Suprapubic skin (tissue), 4 donors: ENCODE measurements at places on chromosomes 13 and 19.

DNA sequence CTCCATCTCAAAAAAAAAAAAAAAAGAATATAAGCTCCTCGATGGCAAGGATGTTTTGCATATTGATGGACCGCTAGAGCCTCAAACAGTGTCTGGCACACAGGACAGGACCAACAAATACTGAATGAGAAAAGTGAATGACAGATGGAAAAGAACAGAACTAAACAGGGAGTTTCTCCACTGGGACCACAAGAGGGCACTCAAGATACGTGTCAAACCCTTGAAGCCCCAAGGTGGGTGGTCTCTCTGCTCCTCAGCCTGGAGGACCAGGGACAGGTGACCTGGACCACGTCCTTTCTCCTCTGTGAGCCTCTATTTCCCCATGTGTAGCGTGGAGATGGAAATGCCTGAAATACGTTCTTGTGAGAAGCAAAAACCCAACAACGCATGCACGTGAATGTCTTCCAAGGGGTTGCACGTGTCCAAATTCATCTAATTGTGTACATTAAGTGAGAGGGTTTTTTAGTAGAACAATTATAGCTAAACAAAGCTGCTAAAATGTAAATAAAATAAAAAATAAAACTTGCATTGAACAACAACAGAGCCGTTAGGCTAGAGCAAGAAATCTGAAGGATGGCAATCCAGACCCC, 5.7 kb upstream of the CDC42EP5 start:
- no peak for DNase-seq

DNA sequence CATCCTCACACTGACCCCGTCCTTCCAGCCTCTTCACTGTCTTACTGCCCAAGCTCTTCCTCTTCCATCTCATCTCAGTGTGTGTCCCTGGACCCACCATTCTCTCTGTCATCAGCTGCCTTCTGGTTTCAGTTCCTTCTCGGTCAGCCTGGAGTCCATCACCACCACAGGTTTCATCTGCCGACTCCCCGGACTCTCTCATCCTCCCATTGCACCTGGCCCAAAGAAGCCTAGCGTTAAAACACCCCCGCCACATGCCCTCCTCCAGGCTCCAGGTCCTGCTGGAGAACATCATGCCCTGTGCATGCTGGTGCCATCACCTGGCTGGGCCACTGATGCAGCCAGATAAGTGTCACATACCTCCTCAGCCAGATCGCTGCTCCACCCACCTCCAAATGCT, 122.1 kb upstream of the GPR12 start:
- DNase-seq, result no peak

DNA sequence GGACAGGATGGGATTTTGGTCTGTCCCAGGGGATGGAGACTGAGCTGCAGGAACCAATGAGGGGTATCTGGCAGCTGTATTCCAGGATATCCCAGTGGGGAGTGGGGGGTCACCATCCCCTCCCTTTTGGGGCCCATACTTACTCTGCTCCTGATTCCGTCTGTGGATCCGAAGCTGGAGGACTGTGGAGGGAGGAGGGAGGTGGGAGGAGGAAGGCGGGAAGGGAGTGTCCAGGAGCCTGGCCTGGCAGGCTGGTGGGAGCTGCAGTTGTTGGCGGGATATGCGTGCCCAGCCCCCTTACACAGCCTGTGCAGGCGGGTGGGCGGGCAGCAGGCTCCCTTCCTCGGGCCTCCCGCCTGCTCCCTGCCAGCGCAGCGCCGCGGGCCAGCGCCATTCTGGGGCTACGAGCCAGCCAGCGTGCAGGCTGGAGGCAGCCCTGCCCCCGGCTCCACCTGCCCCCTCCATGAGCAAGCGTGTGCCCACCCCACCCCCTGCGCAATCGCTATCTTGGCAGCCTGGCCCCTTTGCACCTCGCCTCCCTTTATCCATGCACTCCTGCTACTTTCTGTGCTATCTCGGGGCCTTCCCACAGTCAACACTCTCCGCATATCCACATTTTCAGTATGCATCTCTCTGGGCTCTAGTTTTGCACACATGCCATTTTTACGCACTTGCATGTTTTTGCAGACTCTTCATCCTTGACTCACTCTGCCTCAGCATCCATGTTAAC, 2.8 kb downstream of the MAMSTR start:
- no peak for DNase-seq

DNA sequence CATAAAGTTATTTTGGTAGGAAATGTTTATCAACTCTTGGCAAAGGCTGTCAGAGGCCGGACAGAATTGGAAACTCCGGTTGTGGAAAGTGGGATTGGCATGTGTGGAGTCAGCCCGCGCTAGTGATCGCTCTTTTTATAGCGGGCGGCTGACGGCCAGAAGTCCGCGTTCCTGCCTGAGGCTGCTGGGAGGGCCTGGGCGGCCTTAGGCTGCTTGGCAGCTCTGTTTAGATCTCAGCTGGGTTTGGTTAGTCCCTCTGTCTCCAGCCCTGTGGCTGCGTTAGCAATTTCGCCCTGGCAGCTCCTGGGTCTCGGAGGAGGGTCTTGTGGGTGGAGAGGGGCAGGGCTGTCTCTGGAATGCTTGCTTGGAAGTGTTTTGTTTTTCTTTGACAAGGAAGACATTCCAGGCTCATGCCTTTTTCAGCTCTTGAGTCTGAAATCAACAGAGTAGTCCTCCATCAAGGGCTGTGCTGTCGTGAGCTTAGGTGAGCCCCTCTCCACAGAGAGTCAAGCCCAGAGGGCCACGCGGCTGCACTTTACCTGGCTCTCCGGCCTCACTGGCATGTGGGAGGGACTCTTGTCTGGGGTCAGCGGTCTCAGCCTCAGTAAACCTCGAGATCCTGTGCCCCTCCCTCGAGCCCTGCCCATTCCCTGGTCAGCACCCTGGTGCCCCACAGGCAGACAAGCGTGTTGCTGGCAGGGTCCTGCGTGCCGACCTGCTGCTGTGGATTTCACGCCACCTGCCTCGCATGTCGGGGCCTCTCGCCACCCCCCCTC, 22.5 kb downstream of the DOT1L start:
- peak; percentile 90 for DNase-seq

- DNase-seq, result no peak
Measured at GRCh38 chr13:47334173-47334572, 437.3 kb upstream of the HTR2A start.

- DNase-seq, result no peak
Measured at GRCh38 chr19:29928831-29929230, 13.2 kb upstream of the URI1 start.
